ENCODE measurements at places on chromosomes 4 and X.

DNA sequence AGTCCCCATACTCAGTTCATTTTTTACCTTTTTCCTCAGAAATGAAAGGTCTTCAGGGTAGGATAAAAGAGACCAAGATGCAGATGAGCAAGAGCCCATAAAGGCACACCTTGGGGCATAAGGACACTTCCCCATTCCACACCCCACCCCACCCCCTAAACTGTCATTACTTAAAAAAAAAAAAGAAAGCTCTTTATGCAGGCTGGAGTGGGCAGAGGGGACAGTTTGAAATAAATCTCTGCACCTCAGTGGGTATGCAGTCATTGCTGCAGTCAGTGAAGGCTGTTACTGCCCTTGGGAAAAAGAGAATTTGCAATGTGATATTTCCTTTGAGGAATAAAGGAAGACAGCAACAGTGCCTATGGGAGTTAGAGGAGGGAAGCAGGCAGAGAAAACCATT lies 137.5 kb downstream of the ANK2 start:
- no peak for DNase-seq

DNA sequence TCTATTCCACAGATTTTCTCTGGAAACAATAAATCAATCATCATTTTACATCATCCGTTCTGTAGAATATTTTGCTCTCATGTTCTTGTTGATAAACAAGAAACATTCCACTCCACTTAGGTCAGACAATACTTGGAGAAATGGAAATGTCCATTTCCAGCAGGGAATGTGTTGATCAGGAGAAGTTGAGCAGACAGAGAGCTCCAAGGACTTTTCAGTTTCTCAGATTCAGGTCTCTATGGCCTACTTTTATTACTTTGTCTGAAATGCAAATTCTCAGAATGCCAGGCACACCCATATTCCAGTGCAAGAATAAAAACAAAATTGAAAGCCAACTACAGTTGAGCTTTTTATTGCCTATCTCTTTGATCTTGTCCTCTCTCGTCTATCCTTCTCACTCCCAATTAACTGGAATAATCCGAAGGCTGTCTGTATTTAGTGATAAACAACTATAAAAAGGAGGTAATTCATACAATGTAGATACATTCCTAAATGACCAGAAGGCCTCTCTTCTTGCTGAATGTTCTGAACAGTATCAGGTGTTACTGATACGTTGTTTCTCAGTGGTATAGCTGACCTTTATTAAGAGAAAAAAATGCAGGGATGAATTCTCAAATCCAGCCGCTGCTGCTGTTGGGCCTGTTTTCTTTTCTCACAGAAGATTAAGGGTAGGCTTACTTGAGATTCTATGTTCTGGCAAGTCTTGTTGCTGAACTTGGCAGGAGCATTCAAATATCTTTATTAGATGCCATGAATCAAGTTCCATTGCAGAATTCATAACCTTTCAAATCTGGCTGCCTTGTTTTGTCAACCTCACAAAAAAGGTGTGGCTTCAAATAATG lies 72.1 kb downstream of the HPGD start:
- DNase-seq: no peak

- DNase-seq: no peak
Observed at GRCh38 chr4:173091958-173092357, 76.7 kb upstream of the GALNT7 start.

- DNase-seq: no peak
Observed at GRCh38 chr4:133188433-133189146, 39.5 kb downstream of the PCDH10 start.

DNA sequence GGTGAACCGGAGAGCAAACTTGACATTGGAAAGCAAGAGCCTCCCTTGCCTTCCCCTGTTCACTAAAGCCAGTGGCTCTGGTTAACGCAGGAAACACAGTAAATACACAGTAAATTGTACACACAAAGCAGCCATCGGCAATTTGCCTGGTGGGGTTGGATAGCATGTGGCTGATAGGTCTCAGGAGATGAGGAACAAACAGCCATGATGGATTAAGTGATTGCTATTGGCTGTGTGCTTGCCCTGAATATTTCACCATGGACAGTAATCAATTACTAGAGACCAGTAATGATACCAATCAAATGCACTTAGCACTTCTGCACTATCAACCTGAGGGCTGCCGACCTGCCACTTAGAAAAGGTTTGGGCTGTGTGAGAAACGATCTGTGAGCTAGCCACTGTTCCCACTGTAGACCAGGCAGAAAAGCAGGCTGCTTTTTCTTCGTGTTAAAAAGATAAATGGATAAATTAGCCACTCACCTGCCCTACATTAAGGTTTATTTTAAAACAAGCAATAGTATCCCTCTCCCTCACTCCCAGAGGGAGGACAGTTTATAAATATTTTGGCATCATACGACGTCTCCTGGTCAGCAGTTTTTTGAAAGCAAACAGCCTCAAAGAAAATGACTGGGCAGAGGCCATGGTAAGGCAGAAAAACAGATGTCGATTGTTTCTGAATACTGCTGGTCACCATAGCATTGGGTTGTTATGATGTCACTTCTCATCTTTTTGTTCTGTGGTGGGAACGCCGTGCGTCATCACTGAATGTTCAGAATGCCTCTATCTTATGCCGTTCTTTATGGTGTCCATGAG lies 167.1 kb downstream of the MAML3 start:
- DNase-seq: no peak

DNA sequence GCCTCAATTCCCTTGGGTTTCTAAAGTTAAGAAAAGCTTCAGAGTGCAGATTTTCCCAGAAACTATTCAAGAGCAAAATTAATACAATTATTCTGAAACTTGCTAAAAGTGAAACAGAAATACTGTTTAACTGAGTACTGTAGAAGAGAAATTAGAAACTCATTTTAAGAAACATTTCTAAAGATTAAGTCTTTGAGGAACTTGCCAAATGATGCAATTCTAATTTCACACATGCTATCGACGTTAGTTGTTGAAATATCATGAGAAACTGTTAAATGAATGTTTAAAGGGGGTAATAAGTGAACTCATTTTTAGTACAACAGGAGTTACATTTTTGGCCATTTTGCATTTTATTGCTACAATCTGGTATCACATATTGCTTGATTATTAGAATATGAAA lies 125.3 kb upstream of the MAOA start:
- no peak for DNase-seq

- DNase-seq: no peak
Observed at GRCh38 chrX:142994988-142995387, 30.7 kb upstream of the SPANXN4 start.

DNA sequence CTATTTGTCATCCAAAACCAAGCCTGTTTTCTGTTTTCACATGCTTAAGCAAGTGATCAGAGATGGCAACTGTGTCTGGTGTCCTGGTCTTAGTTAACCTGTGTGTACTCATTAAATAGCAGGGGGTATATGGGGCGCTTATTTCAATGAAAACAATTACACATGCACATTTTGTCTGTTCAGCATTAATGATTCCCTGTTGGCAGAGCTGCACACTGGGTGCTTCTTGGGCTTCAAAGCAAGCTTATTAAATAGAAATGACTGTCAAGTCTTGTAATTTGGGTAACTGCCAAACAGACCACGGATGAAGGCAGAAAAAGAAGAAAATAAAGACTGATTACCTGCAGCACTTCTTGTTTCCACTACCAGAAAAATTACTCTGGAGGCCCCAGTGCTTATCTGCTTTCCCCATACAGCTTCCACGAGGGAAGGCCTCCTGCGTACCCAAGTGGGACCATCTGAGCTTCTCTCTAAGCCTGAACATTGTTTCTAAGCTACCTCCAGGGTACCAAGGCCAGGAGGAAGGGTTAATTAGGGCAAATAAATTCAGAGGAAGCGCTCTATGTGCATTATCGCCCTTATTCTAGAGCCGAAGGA lies 107.2 kb upstream of the TBL1X start:
- DNase-seq: no peak

DNA sequence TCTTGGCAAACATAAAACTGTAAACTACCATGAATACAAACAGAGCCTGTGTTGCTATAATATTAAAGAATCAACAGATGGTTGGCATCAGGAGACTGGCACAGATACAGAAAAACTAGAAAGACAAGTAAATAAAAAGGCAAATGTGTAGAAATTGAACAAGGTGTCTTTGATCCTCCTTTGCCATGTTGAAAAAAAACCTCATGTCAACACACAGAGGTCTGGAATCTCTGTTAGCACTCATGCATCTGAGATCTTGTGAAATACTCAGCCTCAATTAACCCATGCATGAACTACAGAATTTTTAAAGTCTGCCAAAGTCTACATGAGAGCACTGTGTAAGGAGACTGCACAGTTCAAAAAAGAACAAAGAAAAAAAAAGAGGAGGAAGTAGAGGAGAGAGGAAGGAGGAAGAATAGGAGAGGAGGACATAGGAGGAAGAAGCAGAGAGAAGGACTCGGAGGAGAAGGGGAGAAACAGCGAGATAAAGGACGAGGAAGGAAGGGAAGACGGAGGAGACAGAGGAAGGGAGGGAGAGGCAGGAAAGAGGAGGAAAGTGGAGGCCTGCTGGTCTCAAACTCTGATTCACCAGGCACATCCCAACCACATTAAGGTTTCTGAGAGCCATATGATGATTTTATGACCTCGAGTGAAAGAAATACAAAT lies 52.8 kb downstream of the PRDM5 start:
- DNase-seq: no peak
